ENCODE measurements at places on chromosomes 1 and 21.

DNA sequence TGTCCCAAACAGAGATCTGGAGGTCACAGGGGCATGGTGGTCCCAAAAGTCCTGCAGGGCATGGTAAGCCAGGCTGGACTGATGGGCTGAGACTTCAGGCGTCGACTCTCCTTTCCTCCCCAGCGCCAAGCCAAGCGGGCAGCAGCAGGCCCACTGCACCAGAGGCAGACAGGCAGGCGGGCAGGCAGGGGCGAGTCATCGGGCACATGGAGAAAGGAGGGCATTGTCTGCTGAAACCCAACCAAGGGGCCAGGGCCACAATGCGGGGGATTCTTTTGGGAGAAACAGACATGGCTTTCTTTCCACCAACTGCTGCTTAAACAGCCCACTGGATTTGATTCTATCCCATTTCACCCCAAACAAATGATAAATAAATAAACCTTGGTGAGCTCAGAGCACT, 46.2 kb downstream of the TRABD2B start:
- no peak for DNase-seq

GRCh38 chr21:33940881-33941245, 25.3 kb upstream of the ATP5PO start:
- no peak for DNase-seq

- DNase-seq, result no peak
These were observed 48.8 kb downstream of the DR1 start for GRCh38 chr1:93394514-93394913.

DNA sequence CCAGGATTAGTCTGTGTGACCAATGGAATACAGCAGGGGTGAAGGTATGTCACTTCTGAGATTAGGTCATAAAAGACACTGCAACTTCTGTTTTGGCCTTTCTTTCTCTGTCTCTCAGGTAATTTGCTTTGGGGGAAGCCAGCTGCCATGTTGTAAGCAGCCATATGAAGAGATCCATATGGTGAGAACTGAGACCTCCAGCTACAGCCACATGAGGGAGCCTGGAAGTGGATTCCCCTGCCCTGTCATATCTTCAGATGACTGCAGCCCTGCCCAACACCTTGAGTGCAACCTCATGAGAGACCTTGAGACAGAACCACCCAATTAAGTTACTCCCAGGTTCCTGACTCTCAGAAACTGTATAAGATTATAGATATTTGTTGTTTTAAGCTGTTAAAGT, 70.1 kb upstream of the ESRRG start:
- no peak for DNase-seq

DNA sequence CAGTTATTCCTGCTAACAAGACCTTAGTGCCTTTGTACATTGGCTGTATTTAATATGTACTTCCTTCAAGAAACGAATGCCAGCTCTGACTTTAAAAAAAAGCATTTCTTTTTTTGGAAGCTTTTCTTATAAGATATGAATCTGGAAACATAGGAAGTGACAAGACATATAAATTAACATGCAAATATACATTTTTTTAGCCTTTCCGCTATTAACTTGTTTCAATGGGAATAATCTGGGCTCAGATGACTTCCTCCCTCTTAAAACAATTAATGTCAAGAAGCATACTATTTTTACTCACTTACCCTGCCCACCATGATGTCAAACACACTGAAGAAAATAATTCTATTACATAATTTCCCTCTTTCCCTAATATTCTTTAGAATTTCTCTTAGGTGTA, 1.4 kb downstream of the DENND1B start:
- no peak for DNase-seq

- no peak for DNase-seq
These were observed 417.7 kb upstream of the ZRANB2 start for GRCh38 chr1:71498542-71498941.

DNA sequence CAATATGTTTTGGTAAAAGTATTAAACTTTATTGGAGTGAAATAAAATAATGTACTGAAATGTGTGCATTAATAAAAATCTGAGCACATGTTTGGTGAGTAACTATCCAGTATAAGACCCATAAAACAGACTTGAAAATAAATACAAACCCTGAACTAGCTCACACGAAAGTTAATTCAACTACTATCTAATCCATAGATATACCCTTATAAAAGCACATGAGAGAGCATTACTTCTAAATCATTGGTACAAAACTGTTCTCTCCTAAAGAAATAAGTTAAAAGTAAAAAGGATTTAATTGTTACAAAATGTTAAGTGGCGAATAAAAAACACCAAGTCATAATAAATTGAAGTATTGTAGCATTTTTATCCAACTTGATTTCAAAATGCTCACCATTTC, 295.6 kb downstream of the PTPRC start:
- no peak for DNase-seq

DNA sequence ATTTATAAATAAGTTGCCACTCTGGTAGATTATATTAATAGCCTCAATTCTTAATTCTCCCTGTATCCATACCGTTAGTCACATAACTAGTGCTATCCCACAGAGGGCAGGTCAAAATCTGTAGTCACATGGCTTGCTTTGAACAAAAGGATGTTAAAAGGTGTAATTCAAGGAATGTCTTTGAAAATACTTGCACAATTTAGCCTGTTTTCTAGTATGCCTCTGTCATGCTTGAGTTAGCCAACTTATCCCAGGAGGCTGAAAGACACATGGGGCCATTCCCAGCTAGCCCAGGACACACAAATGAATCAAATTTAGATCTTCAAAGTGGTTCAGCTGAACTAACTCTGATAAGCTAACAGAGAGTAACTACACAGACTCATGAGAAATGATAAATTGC, 758.5 kb upstream of the NEGR1 start:
- DNase-seq, result no peak

- DNase-seq, result no peak
These were observed 34.2 kb upstream of the TTC34 start for GRCh38 chr1:2835650-2836159.

- DNase-seq, result no peak
These were observed 142.6 kb downstream of the AJAP1 start for GRCh38 chr1:4797016-4797410.

- DNase-seq, result peak; percentile 38
These were observed 76.3 kb downstream of the XCL2 start for GRCh38 chr1:168467452-168467851.

DNA sequence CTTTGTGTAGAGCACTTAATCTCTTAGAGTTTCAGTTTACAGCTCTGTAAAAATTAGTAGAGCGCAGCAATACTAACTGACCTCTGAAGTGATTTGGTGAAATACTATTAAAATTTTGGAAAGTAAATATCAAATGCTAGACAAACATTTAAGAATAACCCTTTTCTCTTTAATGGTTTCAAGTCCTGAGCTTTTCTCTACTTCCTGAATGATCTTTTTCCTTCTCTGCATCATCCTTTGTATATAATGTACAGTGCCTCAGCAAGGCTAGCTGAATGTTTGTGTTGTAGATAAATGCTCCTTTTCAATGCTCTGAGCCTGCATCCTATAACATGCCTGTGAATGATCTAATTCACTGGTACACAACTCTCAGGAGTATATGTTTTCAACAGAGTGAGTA, 272.9 kb downstream of the ADGRL2 start:
- DNase-seq, result no peak

DNA sequence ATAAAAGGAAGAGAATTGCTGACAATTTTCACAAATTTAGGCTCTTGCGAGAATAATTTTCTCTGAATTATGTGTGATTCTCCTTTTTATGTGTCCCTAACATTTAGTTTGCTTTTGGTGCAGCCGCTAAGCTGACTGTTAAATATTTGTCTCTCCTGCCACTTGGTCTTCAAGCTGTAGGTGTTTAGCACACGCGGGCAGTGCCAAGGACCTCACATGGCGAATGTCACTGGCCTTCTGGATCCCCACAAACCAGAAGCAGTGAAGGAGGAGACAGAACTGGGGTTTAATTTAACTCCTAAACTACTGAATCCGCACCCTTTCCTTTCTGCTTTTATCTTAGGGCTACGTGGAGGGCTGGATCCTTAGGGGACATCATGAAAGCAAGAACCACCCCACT, 120.0 kb downstream of the KAZN start:
- no peak for DNase-seq

DNA sequence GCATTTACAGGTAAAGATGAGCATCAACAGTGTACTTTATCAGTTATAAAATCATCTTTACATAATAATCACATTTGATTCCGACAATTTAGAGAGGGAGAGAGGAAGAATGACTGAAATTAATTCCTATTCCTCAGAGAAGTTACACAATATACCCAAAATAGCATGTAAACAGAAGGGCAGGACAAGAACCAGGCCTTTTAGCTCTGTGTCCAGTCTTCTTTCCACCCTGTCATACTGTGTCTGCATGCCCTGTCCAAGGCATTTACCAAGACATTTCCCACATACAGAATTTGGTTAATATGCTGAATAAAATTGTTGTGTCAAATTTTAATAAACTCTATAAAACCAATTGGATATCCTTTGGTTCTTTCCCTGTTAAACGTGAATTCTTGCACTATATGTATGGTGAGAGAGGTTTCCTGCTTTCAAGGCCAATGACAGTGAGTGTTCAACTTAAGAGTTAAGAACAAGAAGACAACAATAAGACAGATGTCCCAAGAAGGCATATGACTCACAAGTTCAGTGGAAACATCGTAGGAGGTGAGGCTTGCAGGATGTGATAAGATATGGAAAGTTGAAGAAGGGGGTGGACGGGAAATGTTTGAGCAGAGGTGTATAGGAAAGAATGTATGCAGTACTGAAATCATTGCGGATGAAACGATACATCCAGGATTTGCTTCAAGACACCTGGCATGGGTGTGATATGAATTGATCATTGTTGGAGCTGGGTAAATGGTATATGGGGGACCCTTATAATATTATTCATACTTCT, 20.8 kb downstream of the LRRC8B start:
- no peak for DNase-seq
